Stimulated activated CD4-positive, alpha-beta T cell treated with anti-CD3 and anti-CD28 coated beads, Interleukin-15, amount 100 ng/mL, for 48 hours (primary cell): ENCODE measurements at places on chromosomes 6 and 20.
A peak's percentile ranks its signal among the peaks of the same experiment; 100 is the strongest.

DNA sequence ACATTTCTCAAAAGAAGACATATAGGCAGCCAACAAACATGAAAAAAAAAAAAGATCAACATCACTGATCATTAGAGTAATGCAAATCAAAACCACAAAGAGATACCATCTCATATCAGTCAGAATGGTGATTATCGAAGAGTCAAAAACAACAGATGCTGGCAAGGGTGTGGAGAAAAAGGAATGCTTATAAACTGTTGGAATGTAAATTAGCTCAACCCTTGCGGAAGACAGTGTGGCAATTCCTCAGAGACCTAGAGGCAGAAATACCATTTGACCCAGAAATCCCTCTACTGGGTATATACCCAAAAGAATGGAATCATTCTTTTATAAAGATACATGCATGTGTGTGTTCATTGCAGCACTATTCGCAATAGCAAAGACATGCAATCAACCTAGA, 303.8 kb upstream of the THEMIS start:
- no peak for DNase-seq

DNA sequence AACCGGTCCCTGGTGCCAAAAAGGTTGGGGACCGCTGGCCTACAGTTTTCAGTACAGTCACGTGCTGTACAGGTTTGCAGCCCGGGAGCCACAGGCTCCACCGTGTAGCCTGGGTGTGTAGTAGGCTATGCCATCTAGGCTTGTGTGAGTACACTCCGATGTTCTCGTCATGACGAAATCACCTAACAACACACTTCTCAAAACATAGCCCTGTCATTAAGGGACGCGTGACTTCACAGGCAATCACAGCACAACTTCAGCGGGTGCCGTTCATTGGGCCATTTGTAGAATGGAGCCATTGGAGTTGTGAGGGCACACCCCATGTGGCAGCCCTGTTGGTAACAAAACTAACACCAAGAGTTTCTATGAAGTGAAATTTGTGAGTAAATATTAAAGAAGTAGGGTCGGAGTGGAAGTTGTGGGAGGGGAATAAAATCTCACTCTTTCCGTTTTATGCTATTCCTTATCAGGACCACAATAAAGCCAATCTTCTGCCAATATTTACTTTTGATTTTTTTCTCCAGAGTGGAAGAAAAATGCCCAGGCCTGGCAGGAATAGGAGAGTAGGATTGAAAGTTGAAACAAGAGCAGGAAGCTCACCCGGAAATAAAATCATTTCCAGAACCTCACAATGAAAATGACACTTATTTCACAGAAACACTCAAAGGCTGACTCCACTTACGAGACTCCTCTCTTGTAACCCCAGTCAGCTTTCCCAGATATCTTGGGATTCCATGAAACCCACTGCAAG, 63.7 kb upstream of the PTPN1 start:
- DNase-seq, result no peak

DNA sequence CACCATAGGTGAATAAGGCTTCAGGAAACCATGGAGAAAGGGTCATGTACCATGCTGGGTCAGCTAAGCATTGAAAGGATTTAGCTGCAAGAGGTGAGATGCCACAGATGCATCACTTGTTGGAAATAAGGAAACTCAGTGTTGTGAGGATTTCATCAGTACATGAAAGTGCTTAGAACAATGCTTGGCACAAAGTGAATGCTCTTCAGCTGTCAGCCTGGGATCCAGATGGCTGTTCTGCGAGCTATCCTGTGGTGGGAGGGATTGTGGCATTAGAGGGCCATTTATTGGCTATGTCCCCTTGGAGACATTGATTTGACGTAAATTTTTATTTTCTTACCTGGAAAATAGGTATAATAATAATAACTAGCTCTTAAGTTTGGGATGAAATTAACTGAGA, 53.0 kb downstream of the ELOVL2 start:
- no peak for DNase-seq

- no peak for DNase-seq
Measured at GRCh38 chr6:81451787-81452186, 300.7 kb downstream of the TENT5A start.

DNA sequence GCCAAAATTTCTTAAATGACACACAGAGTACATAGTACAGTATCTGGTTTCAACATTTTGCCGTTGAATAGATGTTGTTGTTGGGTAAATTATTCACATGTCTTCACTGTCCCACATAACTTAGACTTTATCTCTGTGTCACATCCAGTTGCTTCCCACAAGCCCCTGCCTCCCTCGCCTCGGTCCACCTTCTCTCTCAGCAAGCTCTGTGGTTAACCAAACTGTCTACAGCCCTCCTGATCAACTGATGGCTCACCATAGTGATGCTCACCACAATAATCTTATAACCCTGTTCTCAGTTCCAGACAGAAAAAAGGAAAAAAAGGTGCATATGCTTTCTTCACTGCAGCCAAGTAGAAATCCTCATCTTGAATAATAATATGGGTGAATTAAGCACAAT, 23.0 kb downstream of the IL17F start:
- DNase-seq, result peak; percentile 29

- DNase-seq, result no peak
Measured at GRCh38 chr20:39986173-39986904, 702.7 kb downstream of the MAFB start.

DNA sequence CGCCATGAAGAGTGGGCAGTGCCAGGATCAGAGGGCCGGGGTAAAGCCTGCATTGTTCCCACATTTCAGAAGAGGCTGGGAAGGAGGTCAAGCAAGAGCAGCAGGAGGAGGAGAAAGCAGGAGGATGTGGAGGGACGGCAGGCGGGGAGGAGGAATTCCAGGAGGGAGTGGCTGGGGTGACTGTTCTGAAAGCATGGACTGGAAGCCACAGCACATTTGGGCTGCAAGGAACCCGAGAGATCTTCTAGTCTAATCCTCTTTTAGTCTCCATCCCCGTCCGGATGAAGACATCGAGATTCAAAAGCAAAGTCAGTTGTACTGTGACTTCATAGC, 76.9 kb downstream of the FAM50B start:
- no peak for DNase-seq

GRCh38 chr6:169388395-169389166, 134.9 kb upstream of the THBS2 start:
- DNase-seq, result no peak

DNA sequence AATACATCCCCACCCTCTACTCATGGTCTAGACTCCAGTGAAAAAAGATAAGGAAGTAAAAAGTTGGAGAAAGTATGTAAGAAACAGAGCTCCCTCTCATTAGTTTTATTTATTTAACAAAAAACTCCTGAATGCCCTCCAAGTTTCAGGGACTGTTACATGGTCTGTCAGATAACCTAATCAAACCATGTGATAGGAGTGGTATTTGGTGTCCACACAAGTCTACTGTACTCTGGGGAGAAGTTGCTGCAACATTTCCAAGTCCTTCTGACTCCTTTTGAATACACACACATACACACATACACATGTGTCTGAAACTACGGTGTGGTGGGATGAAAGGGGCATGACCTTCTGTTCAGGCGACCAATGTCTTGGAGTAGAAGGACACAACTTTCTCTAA, 320.0 kb downstream of the ADGRG6 start:
- no peak for DNase-seq

DNA sequence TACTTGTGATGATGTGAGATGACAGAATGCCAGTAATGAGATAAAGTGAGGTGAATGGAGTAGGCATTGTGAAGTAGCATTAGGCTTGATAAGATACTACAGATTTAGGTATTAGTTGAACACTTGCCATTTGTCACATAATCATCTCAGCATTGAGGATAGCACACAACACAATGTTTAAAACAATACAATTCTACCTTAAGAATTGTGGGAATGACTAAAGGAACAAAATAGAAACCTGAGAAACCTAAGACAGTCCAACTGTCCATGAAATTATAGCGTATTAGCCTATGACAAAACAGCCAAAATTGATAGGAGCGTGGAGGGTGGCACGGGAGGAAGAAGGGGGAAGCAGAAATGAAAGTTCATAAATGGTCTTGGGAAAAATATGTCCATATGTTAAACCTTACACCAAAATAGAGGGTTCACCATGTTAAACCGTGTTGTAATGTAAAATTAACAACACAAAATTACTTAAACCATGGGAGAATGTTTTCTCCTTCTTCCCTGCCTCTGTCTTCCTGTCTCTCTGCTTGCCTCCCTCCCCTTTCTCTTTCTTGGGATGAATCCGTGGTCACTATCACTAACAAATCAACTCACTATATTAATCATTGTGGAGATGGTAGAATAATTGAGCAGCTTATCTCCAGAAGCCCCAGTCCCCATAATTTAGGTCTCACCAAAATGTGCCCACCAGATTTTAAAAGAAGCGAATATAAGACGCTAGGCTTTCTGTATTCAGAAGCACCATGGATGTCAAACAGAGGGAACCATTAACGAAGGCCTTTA, 33.0 kb upstream of the HFE start:
- DNase-seq, result no peak

DNA sequence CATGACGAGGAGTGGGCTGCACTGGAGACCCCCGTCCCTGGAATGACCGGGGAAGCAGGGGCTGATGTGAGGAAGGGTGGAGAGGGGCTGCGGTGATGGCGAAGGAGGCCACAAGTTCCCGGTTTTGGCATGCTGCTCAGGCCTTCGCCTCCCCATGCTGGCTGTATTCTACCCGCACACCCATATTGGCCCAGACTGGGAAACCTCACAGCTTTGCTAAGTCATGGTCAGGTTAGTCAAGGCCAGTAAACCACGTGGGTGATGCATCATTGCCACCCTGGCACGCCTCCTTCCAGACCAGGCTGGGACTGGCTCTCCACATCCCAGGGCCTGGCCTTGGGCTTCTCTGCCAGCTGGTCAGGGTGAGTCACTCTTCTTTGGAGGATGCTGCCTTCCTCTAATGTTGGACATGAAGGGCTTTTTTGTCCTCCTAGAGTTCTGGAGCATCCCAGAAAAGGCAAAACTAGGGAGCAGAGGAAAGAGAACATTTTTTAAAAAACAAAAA, 53.8 kb downstream of the PCNA start:
- no peak for DNase-seq

DNA sequence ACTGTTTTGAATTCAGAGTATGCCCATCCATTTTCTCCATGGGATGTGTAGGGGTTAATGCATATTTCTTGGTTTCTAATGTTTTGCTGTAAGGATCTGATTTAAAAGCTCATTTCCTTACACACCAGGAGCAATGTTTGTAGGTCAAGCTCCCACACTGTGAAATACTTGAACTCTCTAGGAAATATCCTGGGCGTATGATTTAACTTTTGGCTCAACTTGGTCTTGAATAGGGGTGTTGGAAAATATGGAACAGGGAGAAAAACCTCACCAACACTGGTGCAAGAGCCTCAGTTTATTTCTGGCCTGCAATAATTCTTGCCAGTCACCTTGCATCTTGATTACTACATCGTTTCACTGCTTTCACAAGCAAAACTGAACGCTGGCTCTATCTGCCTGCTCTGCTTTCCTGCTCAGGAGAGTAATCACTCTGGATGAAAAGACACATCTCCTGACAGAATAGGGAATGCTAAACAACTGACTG, 25.1 kb upstream of the RFPL4B start:
- DNase-seq, result no peak

DNA sequence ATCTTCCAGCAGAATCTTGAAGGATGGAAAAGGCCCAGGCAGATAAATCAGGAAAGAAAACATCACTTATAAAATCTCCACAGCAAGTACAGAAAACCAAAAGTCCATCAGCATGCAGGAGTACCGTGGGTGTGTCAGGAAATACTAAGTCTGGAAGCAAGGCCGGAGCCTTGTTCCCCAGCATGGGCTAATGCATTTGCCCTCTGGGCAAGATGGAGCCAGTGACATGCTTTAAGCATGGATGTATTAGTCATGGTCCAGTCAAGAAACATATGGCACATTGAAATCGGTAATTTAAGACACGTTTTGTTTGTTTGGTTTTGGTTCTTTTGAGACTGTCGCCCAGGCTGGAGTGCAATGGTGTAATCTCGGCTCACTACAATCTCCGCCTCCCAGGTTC, 506.0 kb upstream of the JARID2 start:
- DNase-seq, result no peak

- DNase-seq, result no peak
Measured at GRCh38 chr6:33590531-33591198, 10.6 kb upstream of the BAK1 start.

DNA sequence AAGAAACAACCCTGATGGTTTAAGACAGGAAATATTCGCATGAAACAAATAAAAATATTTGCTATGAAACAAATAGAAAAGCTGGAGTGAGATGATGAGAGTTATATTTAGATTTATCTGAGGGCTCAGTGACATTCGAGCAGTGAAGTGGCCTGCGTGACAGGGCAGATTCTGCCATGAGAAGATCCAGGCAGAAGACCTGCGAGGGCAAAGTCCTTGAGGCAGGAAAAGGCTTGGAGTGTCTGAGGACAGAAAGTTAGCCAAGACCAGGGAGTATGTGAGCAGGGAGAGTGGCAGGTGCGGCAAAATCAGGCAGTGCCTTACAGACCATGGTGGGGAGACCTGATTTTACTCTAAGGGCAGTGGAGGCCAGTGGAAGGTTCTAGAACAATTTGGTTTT, 66.9 kb upstream of the RIN2 start:
- no peak for DNase-seq

DNA sequence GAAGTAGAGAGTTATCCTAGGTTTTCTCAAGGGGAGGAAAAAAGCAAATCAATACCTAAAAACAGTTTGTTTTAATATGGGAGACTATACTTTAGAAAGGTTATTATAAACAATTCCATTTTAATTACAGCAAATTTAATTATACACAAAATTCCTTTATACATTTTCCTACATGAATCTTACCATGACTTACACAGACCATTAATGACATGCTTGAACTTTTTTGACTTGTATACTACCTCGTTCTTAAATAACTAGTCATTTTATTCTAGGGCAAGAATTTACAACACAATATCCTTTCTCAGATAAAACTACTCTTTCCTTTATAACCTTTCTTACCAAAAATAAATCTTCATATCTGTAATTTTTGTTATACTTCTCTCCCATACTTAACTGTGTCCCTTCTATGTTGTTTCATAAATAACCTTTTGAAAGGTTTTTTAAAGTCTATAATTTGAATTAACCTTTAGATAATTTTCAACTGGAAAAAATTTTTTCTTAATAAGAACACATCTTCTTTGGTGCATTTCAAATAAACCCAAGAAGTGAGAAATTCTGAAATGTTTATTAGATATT, 729.4 kb downstream of the TENT5A start:
- DNase-seq, result no peak

GRCh38 chr6:144341831-144342527, 56.8 kb downstream of the UTRN start:
- DNase-seq, result no peak
